D721Med (cell line): ENCODE measurements at places on chromosomes 6 and 20.
A peak's percentile ranks its signal among the peaks of the same experiment; 100 is the strongest.

DNA sequence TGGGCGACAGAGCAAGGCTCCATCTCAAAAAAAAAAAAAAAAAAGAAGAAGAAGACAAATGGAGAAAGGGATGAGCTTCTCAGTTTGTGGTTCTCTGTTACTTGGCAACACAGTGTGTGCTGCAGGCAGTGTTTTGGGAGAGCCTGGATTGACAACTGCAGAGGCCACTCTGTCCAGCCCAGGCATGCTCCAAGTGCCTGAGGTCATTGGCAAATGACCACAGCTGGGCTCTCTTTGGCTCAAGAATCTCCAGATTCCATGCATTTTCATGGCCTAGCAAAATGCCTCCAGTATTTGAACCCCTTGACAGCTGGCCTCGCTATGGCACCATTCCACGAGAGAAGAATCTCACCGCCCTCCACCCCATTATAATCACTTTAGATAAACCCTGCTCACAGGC lies 126.2 kb downstream of the ANKRD60 start:
- no peak for DNase-seq

DNA sequence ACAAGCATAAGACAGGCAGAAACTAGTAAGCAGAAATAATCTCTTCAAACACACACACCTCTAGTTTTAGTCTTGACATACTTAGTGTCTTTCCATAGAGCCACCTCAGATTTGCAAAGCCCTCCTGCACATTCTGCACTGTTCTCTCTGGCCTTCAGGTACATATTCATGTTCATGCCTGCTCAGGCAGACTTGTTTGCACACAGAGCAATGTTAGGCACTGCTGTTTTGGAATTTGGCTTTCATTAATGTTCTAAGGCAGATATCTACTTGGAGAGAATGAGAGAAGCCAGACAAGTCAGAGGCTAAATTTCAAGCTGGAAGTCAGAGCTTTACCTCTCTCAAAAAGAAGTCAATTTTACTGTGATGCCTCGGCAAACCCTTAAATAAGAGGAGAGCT lies 21.3 kb upstream of the DST start:
- no peak for DNase-seq

DNA sequence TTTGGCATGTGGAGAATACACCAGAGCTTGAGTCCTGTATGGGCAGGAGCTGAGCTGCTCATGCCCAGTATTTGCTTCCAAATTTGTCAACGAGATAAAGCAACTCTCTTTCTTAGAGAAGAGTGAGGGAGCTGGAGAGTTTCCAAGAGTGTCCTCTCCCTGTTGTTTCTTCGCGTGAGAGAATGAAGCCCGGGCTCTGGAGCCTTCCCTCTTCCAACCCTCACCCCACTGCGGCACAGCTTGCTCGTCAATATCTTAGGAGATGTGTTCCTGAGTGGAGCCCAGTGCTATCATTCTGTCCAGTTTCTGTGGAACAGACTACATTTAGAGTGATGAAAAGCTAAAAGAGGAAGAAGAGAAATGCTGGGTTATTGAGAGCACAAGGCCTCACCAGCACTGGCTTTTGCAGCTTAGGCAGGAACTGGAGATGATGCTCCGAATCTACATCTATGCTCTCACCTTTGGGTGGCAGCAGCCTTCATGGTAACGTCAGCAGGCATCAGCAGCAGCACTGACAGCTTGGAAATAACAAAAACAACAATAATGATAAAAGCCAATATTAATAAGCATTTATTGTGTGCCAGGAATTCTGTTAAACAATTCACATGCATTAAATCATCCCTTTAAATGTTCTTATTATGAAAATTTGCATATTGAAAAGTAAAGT lies 66.5 kb upstream of the TFB1M start:
- no peak for DNase-seq

DNA sequence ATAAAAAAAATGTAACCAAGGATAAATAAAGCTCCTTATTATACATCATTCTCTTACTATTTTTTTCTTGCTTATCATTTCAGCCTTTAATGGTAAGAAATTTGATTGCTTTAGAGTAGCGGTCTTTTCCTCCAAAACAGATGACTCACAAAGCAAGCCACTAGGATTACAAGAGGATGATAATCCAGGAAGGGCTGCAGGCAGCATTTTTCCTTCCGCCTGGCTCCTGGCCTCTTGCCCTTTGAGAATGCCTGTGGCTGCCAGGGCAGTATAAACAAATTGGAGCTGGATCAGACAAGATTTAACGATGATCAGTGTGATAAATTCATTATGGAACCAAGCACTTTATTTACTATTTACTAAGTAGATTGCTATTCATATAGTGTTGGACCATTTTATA lies 9.7 kb upstream of the FBXL4 start:
- no peak for DNase-seq

- DNase-seq = no peak
Observed at GRCh38 chr20:25991051-25991755, 294.6 kb upstream of the ZNF337 start.

GRCh38 chr6:74871757-74872156 lies 334.1 kb downstream of the COL12A1 start:
- no peak for DNase-seq

- no peak for DNase-seq
Observed at GRCh38 chr20:62970307-62971210, 18.1 kb downstream of the SLC17A9 start.

GRCh38 chr20:54284928-54285704 lies 77.2 kb downstream of the PFDN4 start:
- no peak for DNase-seq

- DNase-seq = peak; percentile 3
Observed at GRCh38 chr20:35559042-35559693, 17.3 kb downstream of the ERGIC3 start.

- DNase-seq = no peak
Observed at GRCh38 chr20:21102603-21103311, 3.4 kb downstream of the LINC00237 start.

DNA sequence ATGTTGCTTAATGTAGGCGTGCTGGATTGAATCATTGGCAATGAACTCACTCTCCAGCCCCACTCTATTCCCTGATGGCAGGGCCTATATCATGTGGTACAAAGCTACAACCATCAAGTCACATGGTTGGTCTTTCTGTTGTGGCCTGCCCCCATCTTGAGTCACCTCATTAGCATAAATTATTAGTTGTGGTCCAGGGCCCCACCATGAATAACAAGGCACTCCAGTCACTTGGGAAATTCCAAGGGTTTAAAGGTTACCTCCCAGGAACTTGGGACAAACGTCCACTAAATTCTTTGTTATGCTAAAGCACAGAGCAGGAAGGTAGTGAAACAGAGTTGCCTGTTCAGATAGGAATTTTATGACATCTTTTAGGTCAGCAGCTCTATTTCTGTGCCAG lies 193.7 kb downstream of the SLC35F1 start:
- DNase-seq = no peak

- no peak for DNase-seq
Observed at GRCh38 chr6:169420912-169421543, 167.4 kb upstream of the THBS2 start.

- DNase-seq = no peak
Observed at GRCh38 chr20:23161968-23162696, 76.0 kb upstream of the CD93 start.

GRCh38 chr6:119186490-119186889 lies 108.0 kb upstream of the FAM184A start:
- no peak for DNase-seq

DNA sequence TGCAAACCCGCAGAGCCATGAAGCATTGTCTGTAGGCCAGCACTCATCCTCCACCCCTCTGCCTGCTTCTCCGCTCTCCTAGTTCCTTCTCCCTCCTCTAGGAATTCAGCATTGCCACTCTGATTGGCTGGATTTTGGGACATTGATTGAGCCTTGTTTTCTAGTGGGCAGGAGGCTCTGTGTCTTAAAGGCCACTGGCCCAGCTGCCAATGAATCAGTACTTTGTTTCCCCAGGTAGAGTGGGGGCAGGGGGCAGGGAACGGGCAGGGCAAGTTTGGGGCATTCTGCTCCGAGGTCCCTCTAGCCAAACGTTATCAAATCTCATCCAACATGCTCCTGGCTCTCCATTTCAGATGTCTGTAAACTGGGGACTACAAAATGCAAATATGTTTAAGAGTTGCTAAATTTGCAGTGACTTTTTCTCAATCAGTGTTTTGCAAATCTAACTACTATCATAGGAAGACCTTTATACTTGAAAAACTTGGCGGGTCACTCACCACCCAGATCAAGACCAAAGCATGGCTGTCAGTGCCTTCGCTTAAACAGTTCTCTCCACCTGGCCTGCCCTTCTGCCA lies 10.4 kb upstream of the BPI start:
- no peak for DNase-seq

DNA sequence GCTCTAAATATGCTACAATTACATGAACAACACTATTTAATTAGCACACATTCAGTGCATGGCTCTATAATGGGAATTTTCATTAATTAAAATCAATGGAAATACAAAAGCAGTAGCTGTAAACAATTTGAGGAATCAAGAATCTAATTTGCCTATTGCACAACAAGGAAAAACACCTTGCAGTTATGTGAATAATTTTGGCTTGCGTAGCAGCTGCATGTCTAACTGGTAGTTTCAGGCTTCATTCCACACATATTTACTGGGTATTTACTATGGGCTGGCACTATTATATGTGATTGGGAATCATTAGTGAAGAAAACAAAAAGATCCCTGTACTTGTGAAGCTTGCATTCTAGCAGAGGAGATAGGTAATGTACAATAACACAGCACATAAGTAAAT lies 26.4 kb downstream of the KIF6 start:
- DNase-seq = no peak

DNA sequence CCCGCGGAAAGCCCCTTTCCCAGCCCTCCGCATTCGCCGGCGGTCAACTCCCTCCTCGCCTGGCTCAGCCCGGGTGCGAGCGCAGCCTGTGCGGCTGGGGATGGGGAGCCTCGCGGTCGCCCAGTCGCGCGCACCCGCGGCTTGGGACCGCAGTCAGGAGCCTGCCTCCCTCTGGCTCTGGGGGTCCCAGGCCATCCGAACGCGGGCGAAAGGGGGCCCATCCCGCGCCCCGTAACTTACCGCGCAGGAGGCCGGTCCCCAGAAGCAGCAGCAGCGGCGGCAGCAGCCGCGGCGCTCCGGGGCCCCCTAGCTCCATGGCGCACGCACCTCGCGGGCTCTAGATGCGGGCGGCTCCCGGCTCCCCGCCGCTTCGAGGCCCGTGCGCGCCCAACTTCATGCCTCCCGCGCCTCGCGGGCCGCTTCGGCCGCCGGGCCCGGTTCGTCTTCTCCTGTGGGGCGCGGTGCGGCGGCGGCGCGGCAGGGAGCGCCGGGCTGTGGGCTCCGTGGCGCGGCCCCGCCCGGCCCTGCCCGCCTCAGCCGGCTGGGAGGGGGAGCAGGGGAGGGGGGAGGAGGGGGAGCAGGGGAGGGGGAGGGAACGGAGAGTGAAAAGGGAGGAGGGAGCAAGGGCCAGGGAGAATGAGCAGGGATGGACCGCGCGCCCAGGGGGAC lies at the start of gene CHRNA4:
TSS of gene CHRNA4 (minus strand) at position 500 of the 669 bp plus-strand sequence. CDS start at position 316, 184 bp downstream.
- no peak for DNase-seq

- DNase-seq = no peak
Observed at GRCh38 chr6:111599259-111599658, 6.4 kb downstream of the TRAF3IP2 start.

DNA sequence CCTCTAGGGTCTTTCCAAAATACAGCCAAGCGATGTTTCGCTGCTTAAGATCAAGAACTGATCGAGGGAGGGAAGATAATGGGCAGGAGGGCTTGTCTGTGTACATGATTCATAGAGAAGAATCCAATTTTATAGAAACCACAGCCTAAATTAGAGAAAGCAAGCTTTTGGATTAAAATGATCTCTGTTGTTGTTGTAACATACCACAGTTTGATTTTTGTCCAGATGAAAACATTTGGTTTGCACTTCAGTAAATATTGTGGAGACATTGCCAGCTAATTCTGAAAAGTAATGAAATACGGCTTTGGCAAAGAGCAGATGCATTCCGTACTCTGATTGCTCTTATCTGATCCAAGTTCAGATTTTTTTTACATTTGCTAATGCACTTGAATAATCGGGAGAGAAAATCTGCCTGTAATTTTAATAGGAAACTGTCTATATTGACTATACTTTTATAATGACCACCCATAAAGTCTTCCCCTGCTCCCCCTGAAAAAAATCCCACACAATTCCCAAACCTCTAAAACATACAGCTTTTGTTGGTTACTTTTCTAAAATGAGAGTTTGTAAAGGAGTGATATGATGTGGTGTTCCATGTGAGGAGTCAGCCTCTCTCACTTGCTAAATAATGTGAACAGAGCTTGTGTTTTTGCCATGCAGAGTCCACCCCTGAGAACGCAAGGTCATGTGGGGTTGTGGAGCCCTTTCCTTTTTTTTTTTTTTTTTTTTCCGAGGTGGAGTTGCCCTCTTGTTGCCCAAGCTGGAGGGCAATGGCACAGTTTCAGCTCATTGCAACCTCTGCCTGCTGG lies 199.9 kb downstream of the DTNBP1 start:
- DNase-seq = no peak

GRCh38 chr6:101080597-101080996 lies 199.5 kb upstream of the ASCC3 start:
- no peak for DNase-seq

GRCh38 chr6:123810948-123811347 lies 7.3 kb downstream of the NKAIN2 start:
- no peak for DNase-seq

DNA sequence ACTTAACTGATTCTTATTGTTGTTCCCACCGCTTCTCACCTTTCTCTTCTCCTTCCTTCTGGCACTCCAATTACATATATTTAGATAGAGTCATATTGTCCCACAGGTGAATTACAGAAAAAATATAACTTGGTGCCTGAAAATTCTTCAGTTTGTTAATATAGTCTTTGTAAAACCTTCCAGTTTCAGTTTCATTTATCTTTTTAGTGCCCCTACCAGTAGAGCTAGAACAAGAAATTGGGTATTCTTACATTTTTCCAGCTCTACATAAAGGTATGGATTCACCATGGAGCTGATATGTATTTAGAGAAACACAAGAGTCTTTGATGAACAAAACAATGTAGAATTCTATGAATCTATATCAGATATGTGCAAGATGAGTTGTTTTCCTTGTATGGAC lies 10.7 kb downstream of the MANEA start:
- no peak for DNase-seq

DNA sequence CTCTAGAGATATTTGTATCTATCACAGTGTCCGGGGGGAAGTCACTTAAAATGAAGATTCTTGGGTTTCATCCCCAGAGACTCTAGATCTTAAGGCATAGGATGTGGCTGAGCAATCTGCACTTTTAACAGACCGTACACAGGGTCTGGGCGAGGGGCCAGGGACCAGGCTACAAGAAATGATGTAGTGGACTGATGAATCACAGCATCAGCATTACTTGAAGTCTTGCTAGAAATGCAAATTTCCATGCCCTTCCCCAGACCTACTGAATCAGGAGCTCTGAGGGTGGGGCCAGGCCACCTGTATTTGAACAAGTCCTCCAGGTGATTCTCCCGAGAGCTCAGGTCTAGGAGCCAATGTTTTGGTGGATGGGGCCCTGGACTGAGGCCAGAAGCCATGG lies 168.4 kb downstream of the DOK5 start:
- no peak for DNase-seq

- no peak for DNase-seq
Observed at GRCh38 chr6:127085181-127085580, 33.3 kb upstream of the RSPO3 start.

GRCh38 chr6:81785377-81785776 lies 32.9 kb upstream of the TENT5A start:
- DNase-seq = no peak
